Esophagus muscularis mucosa (tissue), 4 donors: ENCODE measurements at places on chromosomes 16 and 17. TPM values are rescaled to one million over a fixed set of nuclear protein-coding genes. Genes with fewer than 3 reads are reported as not detected.

DNA sequence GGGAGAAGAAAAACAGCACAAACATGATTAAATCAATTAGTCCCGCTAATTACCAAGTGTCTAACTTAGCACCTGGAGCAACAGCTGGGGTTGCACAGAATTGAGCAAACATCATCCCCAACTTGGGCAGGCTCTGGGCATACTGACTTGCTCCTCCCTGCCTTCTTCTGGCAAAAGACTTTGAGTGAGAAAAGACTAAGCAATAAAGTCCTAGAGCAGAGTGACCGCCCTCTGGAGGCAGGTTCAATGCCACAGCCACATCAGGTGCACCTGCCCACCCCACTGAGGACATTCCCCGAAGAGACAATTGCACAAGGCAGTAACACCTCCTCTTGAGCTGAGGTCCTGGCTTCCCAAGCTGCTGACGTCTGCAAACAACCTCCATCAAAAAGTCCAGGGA, 358.3 kb downstream of the SOX9 start:
- no peak for DNase-seq

- DNase-seq, result peak; percentile 94
These were observed 9.9 kb downstream of the MXRA7 start for GRCh38 chr17:76700617-76701470.

DNA sequence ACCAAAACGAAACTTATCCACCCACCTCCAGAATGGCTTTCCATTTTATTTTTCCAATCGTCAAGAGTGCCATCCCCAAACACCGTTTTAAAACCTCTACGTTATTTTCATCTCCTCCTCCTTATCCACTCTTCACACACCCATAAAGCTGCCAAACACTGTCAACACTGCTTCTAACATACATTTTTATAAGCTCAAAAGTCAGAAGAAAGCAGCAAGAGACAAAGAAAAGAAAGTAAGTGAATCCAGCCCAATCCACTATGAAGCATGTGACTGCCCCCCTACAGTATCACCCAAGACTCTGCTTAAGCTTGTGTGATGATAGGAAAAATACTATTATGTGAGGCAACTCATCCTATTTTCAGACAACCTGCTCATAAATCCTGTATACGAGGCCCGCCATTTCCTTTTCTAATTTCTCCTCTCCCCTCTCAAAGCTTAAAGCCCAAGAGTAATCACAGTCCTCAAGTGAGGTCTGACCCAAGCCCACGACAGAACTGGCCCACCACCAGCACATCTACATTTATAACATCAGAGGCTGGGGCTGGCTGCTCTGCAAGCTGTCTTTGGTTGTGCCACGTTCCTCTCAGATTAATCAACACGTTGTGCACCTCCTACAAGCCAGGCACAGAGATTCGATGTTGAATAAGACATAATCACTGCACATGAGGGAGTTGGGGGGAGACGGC, 16.3 kb downstream of the USP31 start:
- DNase-seq, result no peak

GRCh38 chr17:73822371-73822770, 178.1 kb upstream of the SDK2 start:
- DNase-seq, result no peak

GRCh38 chr17:8837563-8838075, 29.9 kb downstream of the PIK3R6 start:
- peak; percentile 64 for DNase-seq

GRCh38 chr16:78478267-78478861, 378.9 kb downstream of the WWOX start:
- no peak for DNase-seq

DNA sequence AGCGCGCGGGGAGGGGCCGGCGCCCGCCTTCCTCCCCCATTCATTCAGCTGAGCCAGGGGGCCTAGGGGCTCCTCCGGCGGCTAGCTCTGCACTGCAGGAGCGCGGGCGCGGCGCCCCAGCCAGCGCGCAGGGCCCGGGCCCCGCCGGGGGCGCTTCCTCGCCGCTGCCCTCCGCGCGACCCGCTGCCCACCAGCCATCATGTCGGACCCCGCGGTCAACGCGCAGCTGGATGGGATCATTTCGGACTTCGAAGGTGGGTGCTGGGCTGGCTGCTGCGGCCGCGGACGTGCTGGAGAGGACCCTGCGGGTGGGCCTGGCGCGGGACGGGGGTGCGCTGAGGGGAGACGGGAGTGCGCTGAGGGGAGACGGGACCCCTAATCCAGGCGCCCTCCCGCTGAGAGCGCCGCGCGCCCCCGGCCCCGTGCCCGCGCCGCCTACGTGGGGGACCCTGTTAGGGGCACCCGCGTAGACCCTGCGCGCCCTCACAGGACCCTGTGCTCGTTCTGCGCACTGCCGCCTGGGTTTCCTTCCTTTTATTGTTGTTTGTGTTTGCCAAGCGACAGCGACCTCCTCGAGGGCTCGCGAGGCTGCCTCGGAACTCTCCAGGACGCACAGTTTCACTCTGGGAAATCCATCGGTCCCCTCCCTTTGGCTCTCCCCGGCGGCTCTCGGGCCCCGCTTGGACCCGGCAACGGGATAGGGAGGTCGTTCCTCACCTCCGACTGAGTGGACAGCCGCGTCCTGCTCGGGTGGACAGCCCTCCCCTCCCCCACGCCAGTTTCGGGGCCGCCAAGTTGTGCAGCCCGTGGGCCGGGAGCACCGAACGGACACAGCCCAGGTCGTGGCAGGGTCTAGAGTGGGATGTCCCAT, 232.8 kb downstream of the SEC14L1 start:
- no peak for DNase-seq

GRCh38 chr17:30222251-30222650, 13.2 kb downstream of the SLC6A4 start:
- no peak for DNase-seq

DNA sequence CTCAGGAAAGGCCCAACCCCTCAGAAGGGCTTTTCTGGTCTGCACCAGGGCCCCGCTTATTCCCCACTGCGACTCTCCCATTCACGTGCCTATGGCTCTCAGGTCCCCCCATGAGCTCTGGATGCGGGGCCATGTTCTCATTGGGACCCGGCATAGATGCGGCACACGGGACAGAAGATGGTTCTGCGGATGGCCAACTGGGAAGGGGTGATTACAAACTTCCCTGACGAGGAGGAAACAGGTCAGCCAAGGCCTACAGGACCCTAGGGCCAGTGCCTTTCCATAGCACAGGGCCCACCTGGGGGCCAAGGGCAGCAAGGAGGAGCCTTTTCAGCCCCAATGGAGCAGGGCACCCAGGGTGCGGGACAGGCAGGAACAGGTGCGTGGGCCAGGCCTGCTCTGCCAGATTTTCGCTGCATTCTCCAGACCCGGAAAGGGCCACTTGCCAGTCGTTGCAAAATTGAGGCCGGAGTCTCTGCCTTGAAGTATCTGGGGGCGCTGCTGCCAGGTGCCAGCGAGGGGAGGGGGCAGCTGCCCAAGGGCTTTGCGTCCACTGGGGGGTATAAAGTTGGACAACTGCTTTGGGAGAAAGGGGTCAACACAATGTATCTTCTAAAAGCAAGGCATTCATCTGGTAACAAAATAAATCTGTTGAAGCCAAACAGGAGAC, 20.5 kb downstream of the SLC7A5 start:
- DNase-seq, result no peak

DNA sequence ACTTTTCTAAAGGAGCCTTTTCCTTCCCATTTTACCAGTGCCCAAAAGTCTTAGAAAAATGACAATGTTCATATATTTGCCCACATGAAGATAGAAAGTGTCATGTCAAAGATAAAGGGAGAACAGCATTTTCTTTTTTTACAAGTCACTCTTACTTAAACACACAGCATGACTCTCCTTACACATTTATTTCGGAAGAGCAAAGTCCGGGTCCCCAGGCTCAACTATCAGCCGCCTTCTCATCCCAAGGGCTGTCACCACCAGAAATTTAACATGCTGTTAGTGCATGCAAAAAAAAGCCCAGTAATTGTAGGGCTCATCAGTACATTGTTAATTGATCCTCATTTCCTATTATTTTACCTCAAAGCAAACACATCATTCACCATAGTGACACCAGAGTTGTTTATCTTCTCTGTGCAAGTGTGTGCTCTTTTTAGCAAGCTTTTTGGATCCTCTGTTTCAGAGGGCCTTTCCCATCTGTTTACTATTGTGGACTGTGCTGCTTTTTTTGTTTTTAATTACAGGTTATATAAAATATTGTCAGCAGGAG, 560.3 kb downstream of the WWOX start:
- no peak for DNase-seq

DNA sequence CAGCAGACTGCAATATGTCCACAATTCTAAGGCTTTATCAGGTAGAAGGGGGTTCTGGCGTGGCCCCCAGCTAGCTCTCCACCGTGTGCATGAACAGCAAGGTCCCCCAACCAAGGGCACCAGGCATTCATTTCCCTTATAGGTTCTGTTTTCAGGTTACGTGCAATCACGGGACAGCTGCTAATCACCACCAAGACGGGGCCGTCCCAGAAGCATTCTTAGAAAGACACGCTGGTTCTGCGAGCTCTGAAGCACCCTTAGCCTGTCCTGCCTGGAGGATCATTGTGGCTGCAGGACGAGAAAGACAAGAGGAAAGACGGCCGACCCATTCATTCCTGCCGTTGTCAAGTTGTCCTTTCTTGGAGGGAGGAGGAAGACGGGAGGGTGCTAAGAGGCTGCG, 302.9 kb downstream of the SOX9 start:
- DNase-seq, result no peak

DNA sequence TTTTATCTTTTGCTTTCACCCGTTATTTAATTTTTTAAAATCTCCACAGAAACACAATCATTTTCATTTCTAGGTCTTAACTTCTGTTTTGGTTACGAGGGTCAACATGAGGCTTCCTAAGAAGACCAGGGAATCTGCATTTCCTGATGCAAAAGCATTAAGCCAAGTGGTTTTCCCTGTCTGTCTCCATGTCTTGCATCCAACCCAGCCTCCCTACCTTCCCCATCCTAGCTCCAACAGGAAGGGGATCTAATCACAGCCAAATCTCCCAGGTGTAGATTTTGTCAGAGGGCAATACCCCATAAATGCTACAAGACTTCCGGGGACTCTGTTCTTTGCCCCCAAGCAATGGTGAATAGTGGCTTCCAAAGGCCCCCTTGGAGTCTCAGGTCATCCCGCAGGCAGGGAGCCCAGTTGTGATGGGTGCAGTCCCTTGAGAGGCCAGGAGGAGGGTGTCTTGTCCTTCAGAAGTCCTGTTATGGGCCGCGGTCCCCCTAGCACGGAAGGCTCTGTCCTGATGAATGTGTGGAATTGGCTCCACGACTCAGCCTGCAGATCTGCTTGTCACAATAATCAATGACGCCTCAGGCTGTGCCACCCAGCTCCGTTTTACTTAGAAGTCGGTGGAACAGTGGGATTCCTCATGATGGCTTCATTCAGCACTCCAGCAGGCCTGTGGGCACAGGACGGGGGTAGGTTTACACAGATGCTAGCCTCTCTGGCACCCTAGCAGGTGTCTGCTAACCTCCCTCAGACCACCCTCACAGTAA, 141.1 kb downstream of the RGS9 start:
- DNase-seq, result no peak

- no peak for DNase-seq
These were observed 127.8 kb downstream of the OR1D5 start for GRCh38 chr17:2935632-2936031.

DNA sequence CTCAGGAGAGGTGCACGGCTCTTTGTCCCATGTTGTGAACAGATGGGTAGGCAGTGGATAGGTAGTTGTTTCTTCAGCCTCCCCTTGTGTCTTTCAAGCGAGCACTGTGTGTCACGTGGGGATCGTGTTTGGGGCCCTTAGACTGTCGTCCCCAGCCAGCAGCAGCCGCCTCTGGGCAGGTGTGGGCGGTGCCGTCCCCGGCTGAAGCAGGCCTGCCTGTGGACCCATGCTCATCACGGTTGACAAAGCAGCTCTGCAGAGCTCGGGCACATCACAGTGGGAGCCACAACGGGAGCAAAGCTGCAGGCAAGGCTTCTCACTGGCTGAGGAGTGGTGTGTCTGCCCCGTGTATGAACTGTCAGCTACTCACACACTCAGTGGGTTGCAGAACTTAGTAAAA, 4.7 kb upstream of the RPL13 start:
- no peak for DNase-seq

GRCh38 chr17:77371888-77372443, 231.2 kb downstream of the SEC14L1 start:
- no peak for DNase-seq

- DNase-seq, result no peak
These were observed 12.0 kb upstream of the TRPV3 start for GRCh38 chr17:3569534-3570137.

DNA sequence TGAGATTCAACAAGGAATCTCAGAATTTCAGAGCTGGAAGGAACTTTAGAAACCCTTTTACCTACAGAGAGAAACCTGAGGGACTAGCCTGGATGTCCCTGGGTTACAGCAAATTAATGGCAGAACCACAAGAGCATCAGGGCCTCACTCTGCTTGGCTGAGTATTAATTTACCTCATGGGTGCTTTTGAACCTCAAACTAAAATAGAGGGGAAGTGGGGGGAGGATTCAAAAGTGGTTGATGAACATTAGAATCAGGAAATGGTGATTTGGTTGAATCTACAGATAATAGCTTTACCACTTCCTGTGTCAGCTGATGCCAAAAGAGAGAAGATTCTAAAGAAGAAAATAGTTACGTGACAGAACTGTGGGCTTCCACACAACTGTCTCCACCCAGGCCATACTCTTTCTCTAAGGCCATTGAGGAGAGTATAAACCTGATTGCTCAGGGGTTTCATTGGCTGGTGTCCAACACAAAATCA, 11.3 kb upstream of the SKAP1 start:
- no peak for DNase-seq

- no peak for DNase-seq
These were observed 381.8 kb downstream of the SOX9 start for GRCh38 chr17:72502371-72503341.

- no peak for DNase-seq
These were observed 36.2 kb upstream of the DNAH17 start for GRCh38 chr17:78613416-78613815.

- DNase-seq, result no peak
These were observed 2.4 kb upstream of the TBX21 start for GRCh38 chr17:47730681-47731080.

DNA sequence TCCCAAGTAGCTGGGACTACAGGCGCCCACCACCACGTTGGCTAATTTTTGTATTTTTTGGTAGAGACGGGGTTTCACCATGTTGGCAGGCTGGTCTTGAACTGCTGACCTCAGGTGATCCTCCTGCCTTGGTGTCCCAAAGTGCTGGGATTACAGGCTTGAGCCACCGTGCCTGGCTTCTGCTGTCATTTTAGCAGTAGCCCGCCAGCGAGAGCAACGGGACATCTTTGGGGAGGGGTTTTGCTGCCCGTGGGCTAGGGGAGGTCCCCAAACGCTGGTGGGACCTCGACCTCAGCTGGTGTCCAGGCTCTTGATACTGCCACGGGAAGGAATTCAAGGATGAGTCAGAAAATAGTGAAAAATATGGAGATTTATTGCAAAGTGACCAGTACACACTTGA, 108.1 kb upstream of the CACNG5 start:
- no peak for DNase-seq

SLC6A2 gene
- 2.1 TPM for total RNA-seq

KRTAP4-1 gene
- total RNA-seq, result not detected

DPEP1 gene
- not detected for total RNA-seq

TM4SF5 gene
- total RNA-seq, result not detected

C17orf78 gene
- total RNA-seq, result not detected

BICDL2 gene
- not detected for total RNA-seq

CRISPLD2 gene
- total RNA-seq, result 568 TPM

ABCC1 gene
- total RNA-seq, result 141 TPM

NMRAL1 gene
- total RNA-seq, result 29.1 TPM
